NCI-H2081 treated with DMSO at 0.1 percent for 48 hours (cell line): ENCODE measurements at places on chromosomes 2 and 18.

DNA sequence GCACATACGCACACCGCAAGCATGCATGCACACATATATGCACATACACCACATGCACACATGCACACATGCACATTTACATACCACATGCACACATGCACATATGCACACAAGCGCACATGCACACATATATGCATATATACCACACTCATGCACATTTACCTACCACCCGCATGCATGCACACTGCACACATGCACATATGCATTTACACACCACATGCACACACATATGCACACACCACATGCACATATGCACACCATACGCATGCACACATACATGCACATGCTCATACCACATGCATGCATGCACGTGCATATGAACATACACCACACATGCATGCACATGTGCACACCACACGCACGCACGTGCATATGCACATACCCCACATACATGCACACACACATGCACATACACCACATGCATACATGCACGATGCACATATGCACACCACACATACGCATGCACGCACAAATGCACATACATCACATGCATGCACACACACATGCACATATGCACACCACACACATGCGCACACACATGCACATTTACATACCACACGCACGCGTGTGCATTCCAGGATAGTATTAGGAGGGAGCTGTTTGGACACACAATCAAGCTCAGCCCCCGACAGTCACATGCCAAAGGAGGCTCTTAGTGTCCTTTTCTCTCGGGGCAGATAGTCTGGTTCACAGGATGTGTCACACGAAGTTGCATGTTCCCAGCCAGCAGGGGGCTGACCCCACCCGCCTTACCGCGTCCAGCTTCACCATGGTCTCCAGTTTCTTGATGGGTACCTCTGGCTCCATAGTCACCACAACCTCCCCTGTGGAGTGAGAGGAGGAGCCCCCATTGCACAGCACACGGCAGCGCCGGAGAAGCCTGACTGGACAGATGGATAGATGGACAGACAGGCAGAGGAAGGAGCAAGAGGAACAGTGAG is 5.9 kb downstream of the OTOF start:
- no peak for DNase-seq

GRCh38 chr2:9337901-9338300 is 85.4 kb downstream of the ITGB1BP1 start:
- DNase-seq, result no peak

DNA sequence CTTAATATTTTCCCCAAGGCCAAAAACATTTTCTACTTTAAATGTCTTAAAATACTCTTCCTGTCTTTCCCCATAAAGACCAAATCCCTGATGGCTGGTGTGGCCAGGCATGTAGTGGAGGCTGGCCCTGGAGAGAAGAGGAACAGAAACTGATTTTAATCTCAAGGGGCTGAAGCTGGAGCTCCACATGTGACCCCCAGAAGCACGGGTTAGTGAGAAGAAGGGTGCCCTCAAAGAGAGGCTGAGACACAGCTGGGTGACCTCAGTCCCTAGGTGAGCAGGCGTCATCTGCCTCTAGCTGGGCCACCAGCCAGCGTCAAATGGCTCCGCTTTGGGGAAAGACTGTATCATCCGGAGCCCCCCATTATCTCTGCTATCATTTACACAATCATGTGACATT is 19.3 kb upstream of the TMEM18 start:
- no peak for DNase-seq

- DNase-seq, result no peak
Measured at GRCh38 chr2:159010340-159010739, 41.9 kb downstream of the TANC1 start.

DNA sequence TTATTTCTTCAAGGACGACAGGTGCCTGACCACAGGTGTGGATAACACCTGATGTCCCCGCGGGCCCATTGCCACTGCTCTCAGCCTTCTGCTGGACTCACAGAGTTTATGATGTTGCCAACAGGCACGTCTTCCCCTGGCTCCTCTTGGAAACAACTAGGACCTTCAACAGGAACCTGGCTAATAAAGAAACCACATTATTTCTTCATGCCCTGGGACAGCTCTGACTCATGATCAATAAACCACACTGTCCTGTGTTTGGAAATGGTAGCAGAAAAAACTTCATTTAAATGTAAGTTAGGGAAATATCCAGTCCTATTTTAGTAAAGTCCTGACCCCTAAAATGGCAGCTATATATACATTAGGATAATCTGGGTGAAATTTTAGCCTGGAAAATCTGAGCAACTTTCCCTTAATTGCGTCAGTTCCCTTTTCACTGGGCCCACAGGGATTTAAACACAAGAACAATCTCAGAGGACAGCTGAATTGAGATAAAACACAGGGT is 158.9 kb downstream of the VAPA start:
- DNase-seq, result no peak

DNA sequence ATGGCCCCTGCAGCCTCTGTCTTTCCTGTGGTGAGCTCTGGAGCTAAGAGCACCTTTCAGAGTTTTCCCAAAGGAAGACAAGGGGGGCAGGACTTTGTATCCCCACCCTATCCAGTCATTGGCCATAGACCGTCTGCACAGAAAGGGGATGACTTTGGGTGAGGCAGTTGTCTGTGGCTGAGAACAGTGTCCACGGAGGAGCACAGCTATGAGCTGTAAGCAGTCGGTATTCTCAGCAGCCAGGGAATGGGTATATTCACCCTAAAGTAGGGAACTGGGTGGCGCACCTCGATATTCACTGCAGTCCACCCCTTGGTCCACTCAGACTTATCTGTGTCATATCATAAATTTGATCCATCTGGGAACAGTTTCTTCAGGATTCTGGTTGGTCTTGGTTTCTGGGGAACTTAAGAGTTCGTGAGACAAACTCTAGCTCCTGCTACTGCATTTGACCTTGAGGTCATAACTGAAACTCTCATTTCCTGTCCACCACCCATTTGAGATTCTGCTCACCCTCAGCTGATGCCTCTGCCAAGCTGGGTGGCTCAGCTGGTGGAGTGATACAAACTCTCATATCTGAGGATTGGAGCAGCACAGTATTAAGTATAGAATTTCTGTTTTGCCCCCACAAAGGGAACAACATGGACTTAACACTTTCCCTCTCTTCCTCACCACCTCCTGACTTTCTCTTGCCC is 45.2 kb upstream of the SCG2 start:
- DNase-seq, result no peak

GRCh38 chr2:106565599-106565998 is 78.4 kb downstream of the CD8B2 start:
- no peak for DNase-seq
